Thyroid gland (tissue), 4 donors: ENCODE measurements at places on chromosomes 1 and 21. TPM values are rescaled to one million over a fixed set of nuclear protein-coding genes. Genes with fewer than 3 reads are reported as not detected.

GRCh38 chr1:23530087-23530746 lies 816 bp downstream of the E2F2 start:
- DNase-seq = no peak

- no peak for DNase-seq
Observed at GRCh38 chr1:183572721-183573120, 17.5 kb downstream of the NCF2 start.

DNA sequence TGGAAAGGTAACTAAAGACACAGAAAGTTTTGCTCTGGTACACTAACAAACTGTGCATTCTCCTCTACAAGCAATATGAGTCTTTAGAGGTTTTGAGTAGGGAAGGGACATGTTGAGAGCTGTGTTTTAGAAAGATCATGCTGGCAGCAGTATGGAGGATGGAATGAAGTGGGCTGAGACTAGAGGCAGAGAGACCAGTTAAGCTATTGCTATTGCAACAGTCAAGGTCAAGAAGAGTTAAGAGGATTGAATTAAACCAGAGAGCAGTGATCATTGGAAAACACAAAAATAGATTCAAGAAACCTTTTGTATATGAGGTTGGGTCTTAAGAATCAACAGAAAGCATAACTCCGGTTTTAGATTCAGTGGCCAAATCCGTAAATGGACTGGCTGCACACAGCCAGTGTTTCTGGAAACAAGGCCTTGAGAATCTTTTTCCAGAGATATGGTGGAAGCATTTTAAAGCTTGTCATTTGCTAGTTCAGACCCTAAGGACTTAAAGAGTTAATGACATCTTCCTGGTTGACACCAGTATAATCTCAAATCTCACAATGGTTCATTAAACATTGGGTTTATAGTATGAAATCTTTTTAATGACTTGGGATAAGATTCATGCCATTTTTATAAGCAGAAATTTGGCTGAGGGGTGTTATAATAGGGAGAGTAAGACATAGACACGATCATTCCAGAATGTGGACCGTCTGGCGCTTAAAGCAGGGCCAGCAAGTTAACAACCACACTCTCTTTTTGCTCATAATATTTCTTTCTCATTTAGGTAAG lies 177.9 kb downstream of the NR5A2 start:
- no peak for DNase-seq

DNA sequence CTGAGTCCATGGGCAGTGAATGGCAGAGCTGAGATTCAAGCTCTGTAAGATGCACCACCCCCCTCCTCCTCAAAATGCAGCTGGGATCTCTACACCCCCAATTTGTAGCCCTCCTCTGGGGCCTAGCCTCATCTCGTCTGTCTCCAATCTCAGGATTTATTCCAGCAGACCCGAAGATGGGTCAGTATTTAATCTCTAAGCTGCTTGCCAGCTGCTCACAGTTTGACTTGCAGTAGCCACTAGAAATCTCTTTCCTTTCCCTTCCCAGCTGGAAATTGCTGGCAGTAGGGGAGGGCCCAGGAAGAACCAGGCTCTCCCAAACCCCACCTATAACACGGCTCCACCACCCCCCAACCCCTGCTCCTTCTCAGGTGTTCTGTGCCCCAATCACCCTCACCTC lies 1.5 kb downstream of the LACTBL1 start:
- DNase-seq = no peak

- no peak for DNase-seq
Observed at GRCh38 chr21:42997053-42997452, 22.7 kb downstream of the PKNOX1 start.

GRCh38 chr1:114641377-114641776 lies 28.5 kb downstream of the DENND2C start:
- no peak for DNase-seq

DNA sequence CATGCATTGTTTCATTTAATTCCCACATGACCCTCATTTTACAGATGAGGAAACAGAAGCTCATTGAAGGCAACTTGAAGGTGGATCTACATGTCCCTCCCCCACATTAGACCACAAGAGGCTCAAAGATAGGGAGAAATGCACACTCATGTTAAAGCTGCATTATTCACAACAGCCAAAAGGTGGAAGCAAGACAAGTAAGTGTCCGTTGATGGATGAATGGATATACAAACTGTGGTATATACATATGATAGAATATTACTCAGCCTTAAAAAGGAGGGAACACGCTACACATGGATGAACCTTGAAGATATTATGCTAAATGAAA lies 149.7 kb upstream of the JUN start:
- no peak for DNase-seq

GRCh38 chr1:207933205-207933800 lies 22.4 kb upstream of the CD34 start:
- DNase-seq = no peak

Gene IGSF9
- total RNA-seq = 0.71 TPM

DNA sequence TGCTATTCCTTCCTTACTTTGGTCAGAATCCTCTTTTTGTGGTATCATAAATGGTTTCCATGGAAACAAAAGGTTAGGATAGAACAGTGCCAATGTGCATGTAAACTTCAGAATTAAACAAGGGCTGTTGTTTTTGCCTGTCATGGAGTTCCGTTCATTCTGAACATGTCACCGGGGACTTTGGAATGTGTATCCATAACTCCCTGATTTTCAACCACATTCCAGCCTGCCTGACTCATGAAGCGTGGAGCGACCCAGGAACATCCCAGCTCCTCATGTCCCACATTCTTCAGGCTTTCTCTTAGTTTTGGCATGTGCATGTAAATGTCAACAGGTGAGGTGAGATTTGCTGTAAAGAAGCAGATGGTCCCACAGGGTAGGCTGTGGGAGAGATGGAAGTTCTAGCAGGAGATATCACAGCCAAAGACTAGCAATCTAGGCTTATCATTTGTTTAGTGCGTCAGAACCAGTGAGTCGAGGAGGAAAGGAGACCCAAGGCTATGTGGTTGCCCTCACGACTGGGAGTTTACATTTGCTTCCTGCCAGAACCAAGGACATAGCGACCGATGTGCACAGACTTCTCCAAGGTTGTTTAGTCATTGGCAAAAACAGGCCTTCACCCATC lies 23.0 kb upstream of the DNAJC11 start:
- DNase-seq = no peak

DNA sequence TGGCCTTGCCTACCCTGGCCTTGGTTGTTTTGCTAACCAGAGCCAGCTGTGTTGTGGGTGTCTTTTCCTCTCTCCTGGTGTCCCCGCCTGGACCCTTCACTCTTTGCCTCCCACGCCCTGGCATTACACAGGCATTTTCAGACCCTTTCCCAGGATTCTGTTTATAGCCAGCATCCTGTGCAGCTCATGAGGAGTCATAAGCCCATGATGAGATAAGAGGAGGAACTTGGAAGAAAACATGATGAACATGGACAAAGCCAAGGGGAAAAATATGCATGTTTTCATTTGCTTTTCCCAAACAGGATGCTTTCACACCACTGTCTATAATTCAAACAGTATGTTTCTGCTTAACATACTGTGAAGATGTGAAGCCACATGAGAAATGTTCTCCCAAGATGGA lies 18.7 kb upstream of the WARS2 start:
- DNase-seq = no peak

Gene ADAMTS1
- total RNA-seq = 43.4 TPM
